H1 (cell line): ENCODE measurements at places on chromosomes 2 and 18. TPM values are rescaled to one million over a fixed set of nuclear protein-coding genes. Genes with fewer than 3 reads are reported as not detected.

The ABCG8 gene
- not detected in 2 replicates for total RNA-seq

The TANC1 gene
- 7.6 and 7.8 TPM in 2 replicates for total RNA-seq

The LRATD1 gene
- total RNA-seq: 2.3 and 2.4 TPM in 2 replicates

The SERPINB5 gene
- 0.23 TPM in 1 of 2 replicates, not detected in the other for total RNA-seq

The CRYGD gene
- total RNA-seq: 0.98 and 2.9 TPM in 2 replicates

The NT5C1B gene
- total RNA-seq: not detected in 2 replicates

The AMER3 gene
- total RNA-seq: 0.19 and 0.55 TPM in 2 replicates

The SERPINB4 gene
- total RNA-seq: 0.32 and 0.96 TPM in 2 replicates

The MLPH gene
- 17.0 TPM in 2 replicates for total RNA-seq

The NAT8 gene
- total RNA-seq: not detected in 2 replicates
